NCI-H2227 treated with DMSO at 0.1 percent for 48 hours (cell line): ENCODE measurements at places on chromosomes 12 and 14.

GRCh38 chr14:44396226-44396625 is 110.9 kb downstream of the FSCB start:
- DNase-seq, result no peak

GRCh38 chr14:95311752-95312151 is 8.0 kb downstream of the CLMN start:
- DNase-seq, result no peak

DNA sequence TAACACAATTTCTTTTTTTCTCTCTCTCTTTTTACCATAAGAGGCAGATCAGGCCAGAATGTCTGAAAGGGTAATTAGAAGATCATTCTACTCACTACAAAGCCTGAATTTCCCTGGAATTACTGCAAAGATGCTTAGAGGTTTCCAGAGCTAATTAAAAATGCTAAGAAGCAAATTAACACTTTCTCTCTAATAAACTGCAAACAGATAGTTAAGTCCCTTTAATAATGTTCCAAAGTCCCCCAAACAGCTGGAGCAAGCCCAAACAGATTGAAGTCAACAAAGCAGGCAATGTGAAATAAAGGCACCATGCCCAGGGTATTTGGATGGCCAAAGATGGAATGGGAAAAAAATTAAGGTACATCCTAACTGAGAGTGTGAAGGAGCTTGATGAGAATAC is 208.8 kb upstream of the LRFN5 start:
- no peak for DNase-seq

DNA sequence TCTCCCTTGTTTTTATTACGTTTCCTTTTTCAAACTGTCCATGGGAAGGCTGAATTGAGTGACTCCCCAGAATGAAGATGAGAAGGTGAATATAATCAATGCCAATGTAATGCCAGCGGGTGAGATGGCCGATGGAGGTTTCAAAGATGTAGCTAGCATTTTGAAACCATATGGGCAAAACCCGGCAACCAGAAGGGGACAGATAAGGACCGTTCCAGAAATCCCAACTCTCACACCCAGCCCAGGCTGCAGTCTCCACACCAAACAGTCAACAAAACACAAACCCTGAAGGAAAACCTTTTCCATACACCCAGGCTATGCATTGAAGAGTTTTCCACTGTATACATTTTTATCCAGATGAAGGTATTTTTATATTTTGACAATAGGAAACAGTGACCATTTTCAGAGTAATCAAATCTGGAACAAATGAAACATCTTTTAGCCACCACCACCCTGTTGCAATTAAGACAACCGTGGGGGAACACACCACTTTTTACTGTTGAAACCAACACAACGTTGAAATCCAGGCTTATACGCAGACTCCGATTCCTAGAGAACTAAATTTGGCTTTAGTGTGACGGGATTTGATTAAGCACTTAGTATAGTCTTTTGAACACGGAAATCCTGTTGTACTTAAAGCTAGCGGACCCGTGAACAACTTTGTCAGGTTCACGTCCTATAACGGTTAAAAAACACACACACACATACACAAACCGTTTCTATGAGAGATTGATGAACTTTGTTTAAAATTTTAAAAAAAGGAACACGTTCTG is 19.0 kb downstream of the PHETA1 start:
- no peak for DNase-seq

GRCh38 chr12:5789469-5789968 is 155.5 kb downstream of the ANO2 start:
- DNase-seq, result no peak

DNA sequence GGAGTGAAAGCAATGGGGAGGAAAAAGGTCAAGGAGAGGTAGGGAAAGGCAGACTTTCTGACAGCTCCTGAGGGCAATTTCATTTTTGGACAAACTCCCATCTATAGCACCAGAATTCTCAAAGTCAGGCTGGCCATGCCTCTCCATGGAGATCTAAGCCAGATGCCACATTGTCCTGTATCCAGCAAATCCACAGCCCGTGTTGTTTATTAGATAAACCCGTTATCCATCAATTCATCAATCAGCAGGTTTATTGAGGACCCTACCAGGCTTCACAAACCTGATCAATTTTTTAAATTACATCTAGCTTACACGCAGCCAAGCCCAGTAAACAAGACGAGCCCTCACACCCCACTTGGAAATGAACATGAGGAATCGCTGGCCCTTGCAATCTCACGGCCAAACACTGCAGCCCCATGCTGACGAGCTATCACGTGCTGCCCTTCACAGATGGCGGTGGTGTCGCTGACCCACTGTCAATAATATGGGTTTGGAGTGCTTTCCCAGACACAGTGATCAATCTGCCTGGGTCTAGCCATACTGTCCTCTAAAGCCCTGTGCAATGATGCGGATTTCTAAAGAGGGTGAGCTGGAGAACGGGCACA is 332.9 kb downstream of the DPF3 start:
- DNase-seq, result no peak

DNA sequence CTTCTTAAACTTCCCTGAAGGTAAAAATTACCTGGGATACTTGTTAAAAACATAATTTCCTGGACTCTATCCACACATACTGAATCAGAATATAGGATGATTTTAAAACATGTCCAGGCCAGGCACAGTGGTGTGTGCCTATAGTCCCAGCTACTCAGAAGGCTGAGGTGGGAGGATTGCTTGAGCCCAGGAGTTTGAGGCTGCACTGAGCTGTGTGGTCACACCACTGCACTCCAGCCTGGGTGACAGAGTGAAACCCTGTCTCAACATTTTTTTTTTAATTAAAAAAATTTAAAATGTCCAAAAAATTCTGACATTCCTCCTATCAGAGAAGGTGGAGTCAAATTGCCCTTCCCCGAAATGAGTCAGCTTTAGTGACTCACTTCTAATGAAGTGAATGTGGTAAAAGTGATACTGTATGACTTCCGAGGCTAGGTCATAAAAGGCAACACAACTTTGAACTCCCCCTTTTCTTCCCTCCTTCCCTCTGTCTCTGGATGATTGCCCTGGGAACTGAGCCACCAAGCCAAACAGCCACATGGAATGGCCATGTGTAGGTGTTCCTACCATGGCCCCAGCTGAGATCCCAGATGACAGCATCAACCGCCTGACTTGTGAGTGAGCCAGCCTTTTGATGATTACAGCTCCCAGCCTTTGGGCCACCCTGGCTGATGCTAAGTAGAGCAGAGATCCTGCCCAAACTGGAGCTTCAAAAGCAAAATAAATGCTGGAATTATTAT is 36.3 kb downstream of the LIMA1 start:
- DNase-seq, result no peak

DNA sequence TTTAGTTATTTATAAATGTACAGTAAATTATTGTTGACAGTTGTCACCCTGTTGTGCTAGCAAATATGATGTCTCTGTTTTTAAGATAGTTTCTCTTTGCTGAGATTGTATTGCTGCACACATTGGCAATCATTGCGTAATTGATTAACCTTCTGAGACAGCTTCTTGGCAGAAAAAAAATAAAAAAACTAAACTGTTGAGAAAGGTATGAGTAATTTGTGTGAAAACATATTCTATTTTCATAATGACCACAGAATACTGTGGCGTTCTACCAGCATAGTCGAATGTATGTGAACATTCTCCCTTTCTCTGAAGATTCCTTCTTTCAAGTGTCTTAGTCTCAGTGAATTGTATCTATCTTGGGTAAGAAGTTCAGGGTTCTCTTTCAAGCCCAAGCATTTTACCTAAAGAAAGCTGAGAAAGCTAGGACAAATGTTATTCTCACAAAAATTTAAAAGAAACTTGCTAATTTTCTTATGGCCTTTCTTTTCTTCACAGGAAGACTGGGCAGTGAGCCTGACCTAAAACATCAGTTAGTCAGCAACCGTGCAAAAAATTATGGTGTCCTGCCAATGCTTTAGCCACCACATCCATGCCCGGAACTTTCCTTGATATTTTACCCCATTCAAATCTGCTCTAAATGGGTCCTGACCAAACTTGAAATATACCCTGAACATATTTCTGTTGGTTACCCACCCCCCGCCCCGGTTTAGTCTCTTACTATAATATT is 69.0 kb upstream of the REP15 start:
- no peak for DNase-seq

DNA sequence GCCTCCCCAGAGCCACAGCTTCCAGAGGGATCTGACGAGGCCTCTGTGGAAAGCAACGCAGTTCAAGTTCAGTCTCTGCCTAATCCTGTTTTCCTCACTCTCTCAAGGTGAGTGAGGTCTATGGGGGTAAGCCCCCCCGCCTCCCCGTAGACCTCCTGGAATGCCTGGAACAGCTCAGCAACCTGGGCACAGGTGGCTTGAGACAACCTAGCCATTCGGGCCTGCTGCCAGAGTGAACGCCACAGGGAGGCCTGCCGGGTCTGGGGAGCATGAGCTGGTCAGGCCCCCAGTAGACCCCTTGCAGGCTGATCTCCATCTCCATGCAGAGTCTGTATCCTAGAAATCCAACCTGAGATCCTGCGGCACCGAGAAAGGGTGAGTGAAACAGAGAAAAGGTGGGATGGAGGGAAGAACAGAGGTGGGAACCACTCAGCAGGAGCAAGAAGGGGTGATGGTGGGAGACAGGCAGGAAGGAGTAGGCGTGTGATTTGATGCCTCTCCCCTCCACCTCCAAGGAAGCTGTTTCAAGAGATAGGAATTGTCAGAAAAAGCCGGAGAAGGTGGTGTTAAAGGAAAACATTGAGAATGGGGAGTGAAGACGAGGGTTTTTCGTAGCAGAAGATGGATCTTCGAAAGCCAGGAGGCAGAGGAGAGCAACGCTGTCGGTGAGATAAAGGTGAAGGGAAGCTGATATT is 123.1 kb upstream of the PRMT8 start:
- no peak for DNase-seq

GRCh38 chr12:131222329-131223139 is 268.8 kb downstream of the ADGRD1 start:
- DNase-seq, result no peak

- DNase-seq, result no peak
Observed at GRCh38 chr12:77734214-77734883, 96.3 kb upstream of the NAV3 start.

DNA sequence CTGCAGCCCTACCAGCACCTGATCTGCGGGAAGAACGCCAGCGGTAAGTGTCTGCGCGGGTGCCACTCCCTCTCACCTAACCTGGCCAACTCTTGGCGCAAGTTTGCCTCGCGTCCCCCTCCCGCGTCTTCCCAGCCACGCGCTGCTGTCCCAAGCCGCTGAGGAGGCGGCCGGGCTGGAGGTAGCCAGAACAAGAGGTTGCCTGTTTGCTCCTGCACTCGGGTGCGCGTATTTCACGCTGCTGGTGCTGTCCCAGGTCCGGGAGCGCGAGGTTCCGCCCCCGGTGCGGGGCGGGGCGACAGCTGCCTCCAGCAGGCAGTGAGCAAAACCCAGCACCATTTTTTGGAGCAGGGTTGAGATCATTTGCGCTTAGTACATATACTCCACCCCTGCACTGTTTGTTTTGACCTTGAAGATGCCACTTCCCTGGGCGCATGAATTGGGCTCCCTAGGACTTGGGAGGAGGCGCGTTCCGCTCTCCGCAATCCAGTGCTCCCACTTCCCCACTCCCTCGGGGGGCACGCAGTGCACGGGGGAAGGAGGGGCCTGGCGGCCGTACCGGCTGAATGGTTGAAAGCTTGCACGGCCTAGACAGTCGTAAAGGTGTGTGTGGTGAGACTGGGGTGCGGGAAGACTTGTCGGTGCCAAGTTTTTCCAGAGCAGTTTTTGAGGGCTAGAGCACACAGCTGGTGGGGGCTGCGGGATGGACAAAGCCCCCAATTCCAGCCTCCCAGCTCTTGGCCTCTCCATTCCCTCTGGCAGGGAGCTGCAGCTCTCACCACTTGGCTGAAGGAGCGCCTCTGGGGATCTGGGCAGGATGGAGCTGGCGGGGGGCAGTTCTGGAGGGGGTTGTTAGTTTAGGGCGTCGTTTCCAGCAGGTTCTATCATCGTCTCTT is 226.9 kb upstream of the CRY1 start:
- DNase-seq, result peak; percentile 24

DNA sequence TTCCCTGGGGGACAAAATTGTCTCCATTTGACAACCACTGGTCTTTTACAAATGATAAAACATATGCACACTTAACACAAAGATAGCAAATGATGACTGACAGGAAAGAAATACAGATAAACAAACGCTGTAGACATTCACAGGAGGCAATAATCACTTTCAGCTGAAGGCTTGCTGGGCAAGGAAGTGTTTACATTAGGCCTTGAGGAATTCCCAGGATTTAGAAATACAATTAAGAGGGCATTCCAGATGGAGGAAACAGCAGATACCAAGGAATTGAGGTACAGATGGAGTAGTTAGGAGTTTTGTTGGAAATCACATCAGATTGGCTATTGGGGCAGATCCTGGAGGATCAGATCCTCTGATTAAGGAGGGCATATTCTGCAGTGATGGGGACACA is 93.9 kb downstream of the DYRK2 start:
- no peak for DNase-seq

- DNase-seq, result no peak
Observed at GRCh38 chr12:30706476-30706875, 10.8 kb upstream of the IPO8 start.

DNA sequence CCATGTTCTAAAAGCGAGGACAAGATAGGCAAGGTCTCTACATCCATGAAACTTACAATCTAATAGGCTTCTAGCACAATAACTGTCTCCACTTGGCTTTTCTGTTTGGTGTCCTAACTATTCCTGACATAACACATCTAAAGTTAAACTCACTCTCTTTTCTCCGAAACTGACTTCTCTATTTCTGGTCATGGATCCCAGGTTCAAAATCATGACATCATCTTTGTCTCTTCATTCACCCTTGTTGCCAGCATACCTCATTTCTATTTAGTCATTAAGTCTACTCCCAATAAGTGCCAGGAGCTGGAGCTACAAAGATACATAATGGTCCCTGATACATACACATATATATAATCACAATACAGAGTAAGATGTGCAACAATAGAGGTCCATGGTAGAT is 53.9 kb upstream of the CEP83 start:
- DNase-seq, result no peak

DNA sequence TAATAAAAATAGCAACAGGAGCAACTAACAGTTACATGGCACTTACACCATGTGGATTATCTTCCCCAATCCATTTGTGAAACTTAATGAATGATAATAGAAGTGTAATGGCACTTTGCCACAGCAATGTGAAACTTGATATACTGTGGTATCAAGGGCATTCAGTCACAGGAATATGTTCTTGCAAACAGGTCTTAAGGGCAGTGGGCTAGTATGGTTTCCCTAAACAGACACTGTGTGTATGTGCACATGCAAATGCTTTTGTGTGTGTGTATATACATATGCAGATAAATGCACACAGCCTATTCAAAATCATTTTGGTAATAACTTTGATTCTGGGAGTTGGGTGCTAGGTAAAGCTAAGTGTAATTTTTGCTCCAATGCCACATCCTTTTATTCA is 26.2 kb upstream of the ARHGAP5 start:
- no peak for DNase-seq

DNA sequence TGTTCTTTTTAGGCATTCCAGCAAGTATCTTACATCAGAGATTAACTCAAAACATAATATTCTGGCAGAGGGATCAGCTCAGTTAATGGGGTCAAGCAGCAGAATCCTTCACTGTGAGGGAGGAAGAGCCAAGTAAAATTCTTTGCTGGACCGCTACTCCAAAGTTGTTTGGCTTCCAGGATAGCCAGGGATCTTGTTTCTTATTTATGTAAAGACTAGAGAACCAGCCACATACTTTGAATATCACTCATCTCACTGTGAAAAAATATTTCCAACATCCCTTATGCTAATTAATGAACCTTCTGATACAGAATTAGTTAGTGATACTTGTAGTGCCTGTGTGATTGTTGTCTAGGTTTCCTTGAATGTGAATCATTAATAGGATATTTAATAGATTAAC is 94.2 kb downstream of the PLEKHA5 start:
- no peak for DNase-seq
